ENCODE measurements at places on chromosomes 6 and 20.
A peak's percentile ranks its signal among the peaks of the same experiment; 100 is the strongest.

DNA sequence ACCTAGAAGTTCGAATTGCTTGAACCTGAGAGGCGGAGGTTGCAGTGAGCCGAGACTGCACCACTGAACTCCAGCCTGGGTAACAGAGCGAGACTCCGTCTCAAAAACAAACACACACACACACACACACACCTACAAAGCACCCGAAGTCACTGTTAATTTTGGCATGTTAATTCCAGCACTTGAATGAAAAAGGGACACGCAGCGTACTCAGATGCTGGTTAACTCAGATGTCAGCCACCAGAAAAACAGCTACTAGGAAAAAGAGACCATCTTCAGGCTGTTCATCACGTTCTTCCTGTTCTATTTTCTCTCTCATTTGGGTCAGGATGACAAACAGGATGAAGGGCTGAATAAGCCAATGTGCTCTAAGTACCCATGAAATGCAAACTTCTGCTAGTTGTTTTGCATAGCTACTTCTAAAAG is 46.9 kb downstream of the BLOC1S5 start:
- no peak for DNase-seq

- no peak for DNase-seq
These were observed 38.2 kb downstream of the PYGB start for GRCh38 chr20:25285856-25286798.

DNA sequence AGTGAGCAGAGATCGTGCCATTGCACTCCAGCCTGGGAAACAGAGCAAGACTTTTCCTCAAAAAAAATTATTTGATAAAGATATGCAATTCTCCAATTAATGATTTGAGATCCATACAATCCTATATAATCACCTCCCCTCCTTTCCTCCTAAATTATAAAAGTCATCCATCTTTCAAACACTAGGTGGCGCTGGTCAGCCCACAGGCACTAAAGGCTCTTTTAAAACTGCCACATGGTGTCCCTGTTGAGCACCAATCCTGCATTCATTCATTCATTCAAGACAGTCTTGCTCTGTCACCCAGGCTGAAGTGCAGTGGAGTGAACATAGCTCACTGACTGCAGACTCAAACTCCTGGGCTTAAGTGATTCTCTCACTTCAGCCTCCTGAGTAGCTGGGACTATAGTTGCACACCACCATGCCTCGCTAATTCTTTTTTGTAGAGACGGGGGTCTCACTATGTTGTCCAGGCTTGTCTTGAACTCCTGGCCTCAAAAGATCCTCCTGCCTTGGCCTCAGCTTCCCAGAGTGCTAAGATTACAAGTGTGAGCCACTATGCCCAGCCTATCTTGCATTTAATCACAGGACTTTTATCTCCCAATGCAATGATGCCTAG is 58.7 kb upstream of the SLC2A12 start:
- peak; percentile 67 for DNase-seq

- DNase-seq: no peak
These were observed 39.6 kb upstream of the NOX3 start for GRCh38 chr6:155495011-155495768.

DNA sequence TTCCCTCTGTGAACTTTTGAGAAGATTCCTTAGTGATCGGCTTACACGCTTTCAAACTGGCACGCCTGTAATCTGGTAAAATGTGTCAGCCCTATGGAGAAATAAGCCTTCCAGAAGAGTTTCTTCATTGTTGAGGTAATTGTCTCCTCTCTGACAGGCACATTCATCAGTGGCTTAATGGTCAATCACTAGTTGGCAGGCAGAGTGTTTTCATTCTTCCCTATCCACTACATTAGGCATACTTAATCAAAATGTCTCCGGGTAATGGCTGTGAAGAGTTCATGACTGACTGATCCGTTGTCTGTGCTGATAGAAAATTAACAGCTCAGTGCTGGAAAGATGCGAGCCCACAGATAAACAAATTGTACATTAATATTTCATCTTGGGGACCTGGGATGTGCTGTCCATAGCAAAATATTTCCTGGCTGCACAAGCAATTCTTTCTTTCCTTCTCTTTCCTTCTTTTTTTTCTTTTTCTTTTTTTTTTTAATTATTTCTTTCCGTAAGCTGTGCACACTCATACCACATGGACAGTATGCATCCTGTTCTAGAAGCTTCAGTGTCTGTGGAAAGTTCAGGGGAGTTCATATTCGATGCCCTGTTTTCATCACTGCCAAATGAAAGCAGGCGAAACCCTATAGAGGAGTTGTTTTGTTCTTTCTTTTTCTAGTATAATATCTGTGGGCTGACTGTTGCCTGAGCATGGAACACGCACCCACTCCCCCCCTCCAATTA is 31.4 kb downstream of the TSHZ2 start:
- no peak for DNase-seq

- no peak for DNase-seq
These were observed 912 bp downstream of the SNRNP48 start for GRCh38 chr6:7590918-7591302.

DNA sequence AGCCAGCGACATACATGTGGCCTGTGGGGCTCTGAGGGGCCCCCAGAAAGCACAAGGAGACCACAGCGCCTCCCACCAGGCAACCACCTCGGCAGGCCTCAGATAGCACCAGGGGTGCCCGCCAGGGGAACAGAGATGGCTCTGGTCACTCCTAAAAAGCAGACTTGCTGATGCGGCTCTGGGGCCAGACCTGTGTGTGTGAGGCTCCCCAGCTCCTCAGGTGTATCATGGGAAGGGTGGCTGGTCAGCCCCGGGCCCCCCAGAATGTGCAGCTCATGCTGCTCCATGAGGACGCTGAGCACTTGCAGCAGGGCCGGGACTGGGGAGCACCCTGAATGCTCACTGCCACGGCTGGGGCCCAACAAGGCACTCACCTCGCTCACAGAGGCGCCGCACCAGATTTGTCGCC is 60.2 kb downstream of the PYGB start:
- no peak for DNase-seq

- no peak for DNase-seq
These were observed 229.6 kb downstream of the SAMD5 start for GRCh38 chr6:147738099-147738498.

DNA sequence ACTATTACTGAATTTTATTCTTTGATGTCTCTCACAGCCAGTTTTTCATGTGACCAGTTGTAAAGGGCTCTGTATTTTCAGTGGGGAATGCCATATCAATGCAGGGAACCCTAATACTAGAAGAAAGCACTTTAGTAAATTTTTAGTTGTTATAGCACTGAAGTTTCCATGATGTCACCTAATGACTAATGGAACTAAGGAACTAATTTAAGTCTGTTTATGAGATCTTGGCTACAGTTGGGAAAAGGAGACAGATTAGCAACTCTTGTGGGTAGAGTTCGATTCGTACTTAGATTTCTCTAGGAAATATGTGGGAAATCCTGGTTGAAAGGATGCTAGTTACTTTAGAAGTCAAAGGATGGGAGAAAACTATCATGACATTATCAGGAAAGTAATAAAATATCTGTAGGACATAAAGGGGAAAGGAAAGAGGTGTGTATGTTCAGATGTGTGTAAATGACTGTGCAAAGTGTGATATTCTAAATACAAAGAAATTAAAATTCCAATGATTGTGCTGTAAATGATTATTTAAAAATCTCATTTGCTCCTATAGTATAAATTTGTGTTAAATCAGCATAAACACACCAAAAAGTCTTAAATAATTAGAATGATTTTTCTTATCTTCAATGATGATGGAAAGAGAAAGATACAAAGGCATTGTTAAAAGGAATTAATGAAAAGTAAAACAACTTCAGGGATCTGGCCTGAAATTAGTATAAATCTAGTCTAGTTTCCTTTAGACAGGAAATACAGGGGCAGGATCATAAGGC is 103.4 kb downstream of the LRRC1 start:
- DNase-seq: no peak

GRCh38 chr6:74491844-74492374 is 713.9 kb downstream of the COL12A1 start:
- no peak for DNase-seq

- no peak for DNase-seq
These were observed 672.6 kb upstream of the AGPAT4 start for GRCh38 chr6:161946461-161946860.

- peak; percentile 47 for DNase-seq
These were observed 8.6 kb downstream of the AARS2 start for GRCh38 chr6:44304282-44305199.

- no peak for DNase-seq
These were observed 187.6 kb upstream of the CST7 start for GRCh38 chr20:24761220-24762065.

DNA sequence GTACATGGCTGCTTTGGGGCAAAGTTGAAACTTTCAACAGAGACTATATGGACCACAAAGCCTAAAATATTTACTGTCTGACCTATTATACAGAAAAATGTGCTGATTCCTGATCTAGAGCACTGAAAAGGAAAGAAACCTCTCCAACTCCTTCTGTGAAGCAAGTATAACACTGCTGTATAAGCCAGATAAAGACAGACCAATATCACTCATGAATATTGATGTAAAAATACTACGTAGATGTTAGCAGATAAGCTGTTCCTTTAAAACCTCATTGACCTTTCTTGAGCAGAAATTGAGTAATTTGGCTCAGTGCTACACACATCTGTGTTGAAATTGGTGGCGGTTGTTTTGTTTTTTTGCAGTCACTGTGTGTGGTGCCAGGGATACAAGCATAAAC is 69.9 kb upstream of the HDAC2 start:
- no peak for DNase-seq

GRCh38 chr6:131159578-131159977 is 24.3 kb downstream of the AKAP7 start:
- no peak for DNase-seq

- DNase-seq: no peak
These were observed 46.9 kb upstream of the ENPP5 start for GRCh38 chr6:46217671-46218131.

GRCh38 chr20:46985250-46985649 is 90.6 kb downstream of the EYA2 start:
- DNase-seq: no peak

DNA sequence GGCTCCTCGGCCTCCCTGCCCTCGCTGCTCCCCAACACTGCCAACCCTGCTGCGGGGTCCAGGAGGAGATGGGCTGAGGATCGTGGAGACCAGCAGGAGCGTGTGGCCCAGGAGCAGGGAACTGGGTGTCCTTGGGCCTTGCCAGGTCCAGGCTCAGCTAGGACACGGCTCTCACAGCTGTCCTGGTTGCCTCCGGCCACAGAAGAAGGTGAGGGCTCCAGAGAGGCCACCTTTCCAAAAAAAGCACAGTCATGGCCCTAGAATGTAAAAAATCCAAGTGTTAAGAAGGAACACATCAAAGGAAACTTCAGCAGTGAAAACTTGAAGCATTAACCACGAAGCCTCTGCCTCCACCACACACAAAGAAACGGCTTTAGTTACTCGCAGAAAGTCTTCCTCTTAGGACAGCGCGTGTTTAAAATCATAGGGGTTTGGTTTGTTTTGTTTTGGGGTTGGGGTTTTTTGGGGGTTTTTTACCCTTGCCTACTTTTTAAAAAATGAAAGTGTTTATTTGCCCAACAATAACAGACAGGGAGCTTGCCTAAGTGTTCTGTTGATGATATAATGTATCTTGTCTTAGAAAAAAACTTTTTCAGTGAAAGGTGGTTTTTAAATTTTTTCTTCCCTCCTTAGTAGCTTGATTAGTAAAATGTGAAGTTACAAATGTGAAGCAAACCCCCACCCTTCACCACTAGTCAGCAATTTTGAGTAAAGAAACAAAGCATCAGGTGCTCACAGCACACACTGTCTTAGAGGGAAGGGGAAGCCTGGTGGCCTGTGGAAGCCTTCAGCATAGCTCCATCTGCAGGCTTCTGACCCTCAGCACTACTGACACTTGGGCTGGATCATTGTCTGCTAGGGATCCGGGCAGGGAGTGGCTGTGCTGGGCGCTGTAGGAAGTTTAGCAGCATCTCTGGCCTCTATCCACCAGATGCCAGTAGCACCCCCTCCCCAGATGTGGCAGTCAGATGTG is 60.0 kb downstream of the PTPN1 start:
- DNase-seq: peak; percentile 44

DNA sequence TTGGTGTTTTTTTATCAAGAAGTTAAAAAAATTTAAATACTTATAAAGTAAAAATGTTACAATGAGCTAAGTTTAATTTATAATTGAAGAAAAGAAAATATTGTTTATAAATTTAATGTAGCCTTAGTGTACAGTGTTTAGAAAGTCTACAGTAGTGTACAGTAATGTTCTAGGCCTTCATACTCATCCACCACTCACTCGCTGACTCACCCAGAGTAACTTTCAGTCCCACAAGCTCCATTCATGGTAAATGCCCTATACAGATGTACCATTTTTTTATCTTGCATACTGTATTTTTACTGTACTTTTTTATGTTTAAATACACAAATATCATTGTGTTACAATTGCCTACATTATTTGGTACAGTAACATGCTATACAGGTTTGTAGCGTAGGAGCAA is 26.0 kb downstream of the HTR1E start:
- DNase-seq: no peak

- DNase-seq: no peak
These were observed 64.9 kb upstream of the GNRH2 start for GRCh38 chr20:2978519-2978918.

GRCh38 chr6:153725456-153725855 is 313.6 kb upstream of the OPRM1 start:
- no peak for DNase-seq

- no peak for DNase-seq
These were observed 36.2 kb upstream of the BAG2 start for GRCh38 chr6:57135885-57136284.

DNA sequence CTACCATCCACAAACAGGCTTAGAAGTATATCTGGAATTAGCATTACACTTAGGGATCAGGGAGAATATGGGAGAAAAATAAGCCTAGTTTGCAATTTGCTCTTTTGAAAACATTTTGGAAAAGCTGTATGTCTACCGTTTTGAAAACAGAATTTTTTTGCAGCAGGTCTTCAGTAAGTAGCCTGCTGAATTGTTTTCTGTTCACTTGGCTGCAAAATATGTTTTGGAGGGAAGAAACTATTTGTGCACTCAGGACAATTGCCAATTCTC is 39.6 kb downstream of the ILRUN start:
- no peak for DNase-seq

DNA sequence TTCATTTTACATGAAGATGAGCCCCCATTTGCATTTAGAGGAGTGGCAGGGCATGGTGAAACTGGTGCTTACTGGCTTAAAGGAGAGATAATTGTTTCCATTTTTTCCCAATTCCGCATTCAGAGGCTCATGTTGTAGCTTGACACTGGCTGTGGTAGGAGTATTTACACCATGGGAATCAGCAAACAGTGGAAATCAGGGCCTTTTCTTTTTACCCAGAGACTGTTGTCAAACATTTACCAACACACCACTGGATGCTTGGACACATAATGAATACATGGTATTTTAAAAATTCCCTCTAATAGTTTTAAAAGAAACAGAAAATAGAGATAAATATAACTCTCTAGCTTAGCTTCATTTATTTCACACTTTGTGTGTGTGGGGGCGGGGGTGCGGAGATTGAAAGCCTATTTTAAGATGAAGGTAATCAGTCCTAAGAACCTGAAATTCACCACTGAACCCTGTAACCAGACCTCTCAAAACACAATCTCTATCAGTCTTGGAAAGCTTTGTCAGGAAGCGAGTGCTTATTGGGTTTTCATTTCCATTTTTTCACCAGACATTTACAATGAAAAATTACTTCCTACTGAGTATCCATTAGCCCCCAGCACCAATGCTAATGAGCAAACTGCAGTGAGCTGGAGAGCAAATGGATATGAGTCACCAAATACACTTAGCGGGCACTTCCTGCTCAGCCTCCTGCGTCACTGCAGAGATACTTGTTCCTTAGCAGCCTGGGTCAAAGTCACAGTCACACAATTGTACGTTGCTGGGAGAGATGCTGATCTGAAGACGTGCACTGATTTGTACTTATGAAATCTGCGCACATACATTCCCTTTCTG is 532.0 kb downstream of the BCKDHB start:
- DNase-seq: peak; percentile 18

GRCh38 chr20:3633913-3634478 is 29.2 kb downstream of the GFRA4 start:
- no peak for DNase-seq

Measured in CD4-positive, alpha-beta T cell treated with Interleukin-1 beta for 1 hour (primary cell).